ENCODE measurements at places on chromosomes 16 and 17. TPM values are rescaled to one million over a fixed set of nuclear protein-coding genes. Genes with fewer than 3 reads are reported as not detected.

CTRB1 gene
- total RNA-seq, result not detected

CD79B gene
- 0.10 TPM for total RNA-seq

- no peak for DNase-seq
These were observed 144.3 kb downstream of the AIPL1 start for GRCh38 chr17:6290488-6291196.

GRCh38 chr17:73691321-73691766 is 47.1 kb upstream of the SDK2 start:
- no peak for DNase-seq

DNA sequence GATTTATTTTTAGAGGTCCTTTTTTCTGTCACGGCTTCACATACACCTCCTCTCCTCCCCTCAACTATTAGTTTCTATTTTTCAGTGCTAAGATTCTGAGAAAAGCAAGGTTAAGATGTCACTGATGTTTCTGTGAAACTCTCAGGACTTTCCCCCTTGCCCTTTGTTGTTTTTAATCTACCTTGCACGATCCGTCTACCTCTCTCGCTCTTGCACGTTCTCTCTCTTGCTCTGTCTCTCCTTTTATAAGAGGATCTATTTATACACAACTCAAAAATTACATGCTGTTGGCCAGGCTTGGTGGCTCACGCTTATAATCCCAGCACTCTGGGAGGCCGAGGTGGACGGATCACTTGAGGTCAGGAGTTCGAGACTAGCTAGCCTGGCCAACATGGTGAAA is 43.6 kb downstream of the RPA1 start:
- no peak for DNase-seq

- no peak for DNase-seq
These were observed 11.2 kb upstream of the RANGRF start for GRCh38 chr17:8277317-8277716.

GRCh38 chr16:3170440-3171180 is 17.4 kb upstream of the OR1F1 start:
- no peak for DNase-seq

DNA sequence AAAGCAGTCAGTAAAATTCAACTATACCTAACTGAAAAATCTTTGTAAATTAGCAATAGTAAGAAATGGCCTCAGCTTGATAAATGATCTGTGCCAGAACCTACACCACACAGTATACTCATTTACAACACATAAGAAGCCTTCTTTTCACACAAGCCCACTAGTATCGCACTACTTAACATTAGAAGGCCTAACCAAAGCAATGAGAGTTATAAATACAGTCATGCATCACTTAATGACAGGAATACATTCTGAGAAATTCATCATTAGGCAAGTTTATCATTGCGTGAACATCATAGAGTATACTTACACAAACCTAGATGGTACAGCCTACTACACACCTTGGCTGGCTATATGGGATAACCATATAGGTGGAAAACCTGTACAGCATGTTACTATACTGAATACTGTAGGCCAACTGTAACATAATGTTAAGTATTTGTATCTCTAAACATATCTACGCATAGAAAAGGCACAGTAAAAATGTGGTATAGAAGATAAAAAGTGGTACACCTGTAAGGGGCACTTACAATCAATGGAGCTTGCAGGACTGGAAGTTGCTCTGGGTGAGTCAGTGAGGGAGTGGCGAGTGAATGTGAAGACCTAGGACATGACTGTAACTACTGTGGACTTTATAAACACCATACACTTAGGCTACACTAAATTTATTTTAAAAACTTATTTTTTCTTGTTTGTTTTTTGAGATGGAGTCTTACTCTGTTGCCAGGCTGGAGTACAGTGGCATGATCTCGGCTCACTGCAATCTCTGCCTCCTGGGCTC is 126.5 kb upstream of the CORO6 start:
- no peak for DNase-seq

- no peak for DNase-seq
These were observed 122.4 kb upstream of the CDC42EP4 start for GRCh38 chr17:73434154-73434553.

DNA sequence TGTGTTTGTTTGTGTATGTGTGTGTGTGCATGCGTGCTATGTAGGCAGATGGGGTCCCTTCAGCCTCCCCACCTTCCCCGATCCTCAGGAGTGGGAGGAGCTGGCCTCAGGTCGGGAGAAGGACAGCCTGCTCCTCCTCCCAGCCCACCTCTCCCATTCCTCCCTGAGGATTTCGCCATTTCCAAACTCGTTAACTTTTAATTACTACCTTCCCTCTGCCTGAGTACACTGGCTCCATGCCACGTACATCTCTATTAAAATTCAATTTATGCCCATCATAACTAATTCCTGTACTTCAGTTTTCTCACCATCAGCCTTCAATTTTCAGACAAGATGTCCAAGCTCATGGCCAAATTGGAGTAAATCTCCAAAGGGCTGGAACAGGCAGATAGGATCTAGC is 148.6 kb downstream of the SDK2 start:
- no peak for DNase-seq

- DNase-seq, result no peak
These were observed 32.6 kb downstream of the LMF1 start for GRCh38 chr16:938136-938535.

GRCh38 chr16:88618182-88618955 is 20.0 kb upstream of the IL17C start:
- no peak for DNase-seq

GRCh38 chr17:372157-373152 is 19.8 kb upstream of the RPH3AL start:
- DNase-seq, result no peak

DNA sequence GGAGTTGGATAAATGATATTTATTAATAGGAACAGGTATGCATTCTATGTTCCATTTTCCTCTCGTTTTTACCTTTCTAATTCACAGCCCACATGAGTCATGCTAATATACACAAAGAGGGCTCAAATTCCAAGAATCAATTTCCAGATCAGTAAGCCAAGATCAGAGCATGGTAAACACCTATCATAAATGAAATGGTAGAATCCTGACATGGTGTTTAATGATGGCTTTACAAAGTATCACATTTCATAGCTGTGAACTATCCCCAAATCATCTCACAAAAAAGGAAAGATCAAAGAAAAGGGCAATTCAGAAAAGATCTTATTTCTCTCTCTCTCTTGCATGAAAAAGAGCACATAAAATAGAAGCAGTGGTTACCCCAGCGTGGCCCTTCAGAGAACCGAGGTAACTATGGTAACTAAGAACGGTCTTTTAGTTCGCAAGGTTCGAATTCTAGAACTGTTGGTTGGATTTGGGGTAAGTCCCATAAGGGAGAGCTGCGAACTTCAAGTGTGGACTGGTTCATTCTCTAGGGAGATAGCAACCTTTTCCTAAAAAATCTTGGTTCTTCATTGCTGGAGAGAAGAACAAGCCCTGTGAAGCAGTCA is 73.0 kb downstream of the MARCHF10 start:
- DNase-seq, result no peak

- no peak for DNase-seq
These were observed 62.3 kb downstream of the TMEM100 start for GRCh38 chr17:55660178-55660886.

DNA sequence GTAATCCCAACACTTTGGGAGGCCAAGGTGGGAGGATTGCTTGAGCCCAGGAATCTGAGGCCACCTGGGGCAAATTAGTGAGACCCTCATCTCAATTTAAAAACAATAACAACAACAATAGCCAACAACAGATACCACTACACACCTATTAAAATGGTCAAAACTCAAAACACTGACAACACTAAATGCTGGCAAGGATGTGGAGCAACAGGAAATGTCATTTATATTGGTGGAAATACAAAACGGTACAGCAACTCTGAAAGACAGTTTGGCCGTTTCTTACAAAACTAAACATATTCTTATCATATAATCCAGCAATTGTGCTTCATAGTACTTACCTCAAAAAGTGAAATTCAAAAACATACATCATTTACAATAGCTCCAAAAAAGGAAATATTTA is 57.7 kb downstream of the DNAH3 start:
- no peak for DNase-seq

FBXO39 gene
- total RNA-seq, result not detected

DNA sequence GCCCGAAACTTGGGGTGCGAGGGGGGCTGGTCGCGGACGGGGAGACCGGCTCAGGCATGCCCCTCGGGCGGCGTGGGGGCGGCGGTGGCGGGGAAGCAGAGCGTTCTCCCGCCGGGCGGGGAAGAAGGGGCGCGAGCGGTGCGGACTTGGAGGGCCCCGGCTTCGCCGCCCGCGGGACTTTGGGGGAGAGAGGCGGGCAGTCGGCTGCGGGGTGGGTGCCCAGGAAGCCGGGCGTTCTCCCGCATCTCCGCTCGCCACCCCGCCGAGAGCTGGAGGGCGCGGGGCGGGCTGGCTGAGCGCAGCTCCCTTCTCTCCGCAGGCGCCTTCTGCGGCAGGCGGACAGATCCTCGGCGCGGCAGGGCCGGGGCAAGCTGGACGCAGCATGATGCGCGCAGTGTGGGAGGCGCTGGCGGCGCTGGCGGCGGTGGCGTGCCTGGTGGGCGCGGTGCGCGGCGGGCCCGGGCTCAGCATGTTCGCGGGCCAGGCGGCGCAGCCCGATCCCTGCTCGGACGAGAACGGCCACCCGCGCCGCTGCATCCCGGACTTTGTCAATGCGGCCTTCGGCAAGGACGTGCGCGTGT is 772 bp downstream of the NTN1 start:
- no peak for DNase-seq

- DNase-seq, result no peak
These were observed 555.8 kb downstream of the RBFOX1 start for GRCh38 chr16:7888411-7888810.

GRCh38 chr16:5066511-5066910 is 755 bp upstream of the C16orf89 start:
- no peak for DNase-seq

SHBG gene
- total RNA-seq, result not detected

DNA sequence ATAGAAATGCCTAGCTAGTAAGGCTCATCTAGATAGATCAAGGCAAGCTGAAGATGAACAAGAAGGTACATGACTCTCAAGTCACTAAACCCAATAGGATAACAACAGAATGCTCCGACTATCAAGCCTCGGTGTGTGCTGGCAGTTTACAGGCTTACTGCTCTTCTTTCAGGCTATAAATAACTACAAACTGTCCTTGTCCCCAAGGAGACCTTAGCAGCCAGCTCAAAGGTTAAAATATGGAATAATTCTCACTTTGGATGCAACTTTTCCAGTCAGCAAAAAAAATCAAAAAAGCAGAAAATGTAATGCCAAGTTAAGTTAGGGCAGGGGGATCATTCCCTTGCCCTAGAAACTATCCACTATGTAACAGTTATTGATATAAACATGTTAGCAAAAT is 44.6 kb downstream of the SPOP start:
- DNase-seq, result no peak

- no peak for DNase-seq
These were observed 44.0 kb downstream of the PLCG2 start for GRCh38 chr16:81823111-81823510.

PRR35 gene
- total RNA-seq, result not detected

PIK3R6 gene
- total RNA-seq, result not detected

- DNase-seq, result no peak
These were observed 40.9 kb upstream of the MEOX1 start for GRCh38 chr17:43702637-43703036.

DNA sequence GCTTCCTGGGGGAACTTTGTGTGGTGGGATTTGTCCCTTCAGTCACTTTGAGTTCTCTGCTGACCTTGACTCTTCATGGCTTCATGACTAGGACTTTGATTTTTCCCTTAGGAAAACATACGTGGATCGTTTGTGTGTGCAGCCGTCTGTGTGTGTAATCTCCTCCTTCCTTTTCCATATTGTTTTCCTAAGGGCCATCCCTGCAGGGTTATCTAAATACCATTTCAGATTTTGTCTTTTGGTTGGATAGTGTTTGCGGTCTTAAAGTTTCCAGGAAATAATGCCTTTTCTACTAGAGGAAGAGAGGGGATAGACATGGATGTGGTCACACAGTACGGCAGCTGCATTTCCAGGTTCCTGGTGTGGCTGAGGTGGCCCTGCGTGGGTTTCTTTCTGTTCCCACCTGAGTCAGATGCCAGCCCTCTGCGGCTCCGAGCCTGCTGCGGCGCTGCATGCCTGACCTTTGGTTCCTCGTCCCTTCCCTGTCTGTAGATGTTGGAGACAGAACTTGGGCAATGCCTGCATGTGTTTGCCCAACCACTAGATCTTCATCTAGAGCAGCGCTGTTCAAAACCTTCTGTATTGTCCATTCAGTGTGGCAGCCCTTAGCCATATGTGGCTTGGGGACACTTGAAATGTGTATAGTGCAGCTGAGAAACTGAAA is 72.0 kb upstream of the LGALS9 start:
- DNase-seq, result no peak

NPIPA8 gene
- not detected for total RNA-seq

- no peak for DNase-seq
These were observed 502 bp downstream of the SMPD3 start for GRCh38 chr16:68447653-68448359.

- peak; percentile 67 for DNase-seq
These were observed 15.3 kb downstream of the KSR1 start for GRCh38 chr17:27471321-27472269.

DNA sequence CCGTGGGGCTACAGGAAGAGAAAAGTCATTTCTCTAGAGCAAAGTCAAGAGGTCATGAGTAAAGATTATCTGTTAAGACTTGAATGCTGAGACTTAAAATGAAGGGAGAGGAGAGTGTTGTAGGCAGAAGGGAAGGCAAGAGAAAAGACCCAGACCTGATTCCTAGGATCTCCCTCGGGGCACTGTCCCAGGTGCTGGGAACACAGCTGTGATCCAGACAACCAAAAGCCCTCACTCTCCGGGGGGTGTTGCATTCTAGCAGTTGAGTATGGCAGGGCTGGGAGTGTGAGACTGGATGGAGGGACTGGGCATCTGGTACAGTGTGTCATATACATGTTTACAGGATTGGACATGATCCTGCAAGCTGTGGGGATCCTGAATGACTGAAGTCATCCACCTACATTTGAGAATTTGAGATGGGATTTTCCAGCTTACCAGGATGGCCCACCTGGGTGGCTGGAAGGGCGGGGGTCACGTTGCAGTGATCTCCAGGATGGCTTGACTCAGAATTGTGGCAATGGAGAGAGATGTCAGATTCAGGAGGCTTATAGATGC is 29.1 kb downstream of the ARSG start:
- no peak for DNase-seq

DNA sequence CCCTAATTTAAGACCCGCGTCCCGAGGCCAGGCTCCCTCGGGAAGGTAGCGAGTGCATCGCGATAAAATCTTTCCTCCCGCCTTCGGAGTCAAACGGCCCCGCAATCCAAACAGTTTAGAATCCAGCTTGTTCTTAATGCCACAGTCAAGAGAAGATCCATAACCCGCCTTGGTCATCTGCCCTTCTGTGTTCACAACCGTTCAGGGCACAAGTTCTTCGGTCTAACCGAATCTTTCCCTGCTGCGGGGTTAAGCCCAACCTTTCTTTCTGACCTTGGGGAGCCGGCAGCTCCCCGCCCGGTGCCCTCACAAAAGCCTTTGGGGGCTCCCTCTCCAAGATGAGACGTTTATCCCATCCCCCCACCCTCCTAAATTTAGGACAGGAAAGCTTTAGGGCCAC is 30.3 kb downstream of the CPSF4L start:
- DNase-seq, result peak; percentile 7

- DNase-seq, result peak; percentile 13
These were observed 14.4 kb downstream of the EPOP start for GRCh38 chr17:38660097-38661025.

CIAO2B gene
- 244 TPM for total RNA-seq

All from HT1080 (cell line).